Spleen (tissue), 13 donors: ENCODE measurements at places on chromosomes 1 and 21.

DNA sequence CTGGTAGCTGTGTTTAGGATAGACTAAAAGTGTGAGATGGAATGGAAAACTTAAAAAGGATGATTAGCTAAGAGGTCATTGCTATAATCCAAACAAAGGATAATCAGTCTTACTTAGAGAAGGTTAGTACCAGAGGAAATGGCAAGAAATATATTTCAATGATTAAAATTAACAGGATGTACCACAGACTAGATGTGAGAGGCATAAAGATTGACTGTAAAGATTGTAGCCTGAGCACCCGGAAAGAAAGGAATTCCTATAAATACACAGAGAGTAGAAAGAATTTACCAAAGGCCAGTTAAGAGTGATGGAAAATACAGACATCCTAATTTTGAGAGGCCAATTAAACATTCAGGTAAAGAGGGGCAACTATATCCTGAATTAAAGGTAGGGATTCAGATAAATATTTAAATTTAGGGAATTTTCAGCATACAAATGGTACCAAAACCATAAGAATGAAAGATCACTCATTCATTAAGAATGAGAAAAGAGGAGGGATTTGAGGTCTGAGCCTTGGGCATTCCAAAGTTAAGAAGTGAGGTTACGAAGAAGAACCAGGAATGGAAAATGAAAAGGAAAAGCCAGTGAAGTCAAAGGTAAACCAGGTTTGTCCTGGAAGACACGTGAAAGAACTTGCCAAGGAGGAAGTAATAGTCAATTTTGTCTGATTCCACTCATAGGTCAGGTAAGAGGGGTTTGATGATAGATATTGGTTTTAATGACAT lies 46.4 kb upstream of the RGS1 start:
- H3K4me3 ChIP-seq: no peak overlapping the region
- DNase-seq: no peak
- H3K4me1 ChIP-seq: peaks cover 19% of the 10 kb centered on the region
- no peaks in the 10 kb centered on the region for H3K36me3 ChIP-seq
- H3K27me3 ChIP-seq: no peaks in the 10 kb centered on the region
- no peak overlapping the region for H3K27ac ChIP-seq

GRCh38 chr1:11012260-11013159 lies at the start of gene TARDBP:
Gene TARDBP, plus strand, starts transcription at chr1:11012654. Its CDS starts 1,074 bp downstream, at chr1:11013728.
- H3K4me1 ChIP-seq: peaks cover 33% of the 10 kb centered on the region
- no peaks in the 10 kb centered on the region for H3K27me3 ChIP-seq
- H3K4me3 ChIP-seq: peak within 1 kb of the TSS; percentile 96

GRCh38 chr21:44973598-44973997 lies 33.8 kb downstream of the SLX9 start:
- no peak for DNase-seq
- no peaks in the 10 kb centered on the region for H3K27me3 ChIP-seq
- H3K4me3 ChIP-seq: no peak overlapping the region
- no peak overlapping the region for H3K27ac ChIP-seq
- H3K36me3 ChIP-seq: peaks cover 88% of the 10 kb centered on the region
- peaks cover 15% of the 10 kb centered on the region for H3K4me1 ChIP-seq

- H3K36me3 ChIP-seq: no peaks in the 10 kb centered on the region
- DNase-seq: no peak
- peaks cover 71% of the 10 kb centered on the region for H3K4me1 ChIP-seq
- H3K4me3 ChIP-seq: no peak overlapping the region
These were observed 44.3 kb downstream of the S1PR1 start for GRCh38 chr1:101280942-101281654.

- peaks cover 26% of the 10 kb centered on the region for H3K4me1 ChIP-seq
- peak within 1 kb of the TSS; percentile 72 for H3K27ac ChIP-seq
- no peak for DNase-seq
These were observed at the start of gene ASAP3 for GRCh38 chr1:23483321-23484252. Gene ASAP3, minus strand, starts transcription at chr1:23484179. Its CDS starts 46 bp downstream, at chr1:23484133.

DNA sequence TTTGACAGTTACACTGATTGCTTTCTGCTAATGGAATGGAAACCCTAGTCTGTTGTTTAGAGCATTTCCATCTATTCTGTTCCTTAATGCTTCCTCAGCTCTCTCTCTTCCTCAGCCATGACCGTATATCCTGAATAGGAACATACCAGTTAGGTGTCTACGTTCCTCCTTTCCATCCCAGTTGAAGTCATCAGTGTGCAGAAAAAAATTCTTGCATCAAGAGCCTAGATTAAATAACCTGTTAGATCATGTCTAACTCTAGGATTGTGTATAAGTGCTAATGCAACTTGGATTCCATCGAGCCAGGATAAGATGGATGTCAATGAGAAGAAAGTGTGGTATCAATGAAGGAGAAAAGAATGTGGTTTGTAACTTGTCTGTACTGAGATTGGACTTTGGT lies 18.7 kb downstream of the UBAP2L start:
- no peaks in the 10 kb centered on the region for H3K27me3 ChIP-seq
- no peak for DNase-seq
- H3K27ac ChIP-seq: no peak overlapping the region
- peaks cover 97% of the 10 kb centered on the region for H3K36me3 ChIP-seq
- no peaks in the 10 kb centered on the region for H3K4me1 ChIP-seq

GRCh38 chr1:113197719-113198330 lies 124.8 kb downstream of the LRIG2 start:
- H3K36me3 ChIP-seq: no peaks in the 10 kb centered on the region
- no peak for DNase-seq
- H3K27me3 ChIP-seq: no peaks in the 10 kb centered on the region
- no peak overlapping the region for H3K27ac ChIP-seq
- no peak overlapping the region for H3K4me3 ChIP-seq
- no peaks in the 10 kb centered on the region for H3K4me1 ChIP-seq

GRCh38 chr21:32190493-32191144 lies 88.2 kb downstream of the MIS18A start:
- no peaks in the 10 kb centered on the region for H3K27me3 ChIP-seq
- DNase-seq: no peak
- no peak overlapping the region for H3K4me3 ChIP-seq
- H3K36me3 ChIP-seq: no peaks in the 10 kb centered on the region

- H3K4me1 ChIP-seq: peaks cover 48% of the 10 kb centered on the region
- DNase-seq: no peak
- H3K27ac ChIP-seq: no peak overlapping the region
- no peaks in the 10 kb centered on the region for H3K27me3 ChIP-seq
These were observed 60.5 kb downstream of the MAP3K7CL start for GRCh38 chr21:29190923-29191331.

GRCh38 chr1:204418174-204419063 lies 6.8 kb upstream of the PPP1R15B start:
- H3K4me3 ChIP-seq: no peak overlapping the region
- peak overlapping the region; percentile 79 for H3K27ac ChIP-seq
- peaks cover 74% of the 10 kb centered on the region for H3K4me1 ChIP-seq

- H3K27ac ChIP-seq: peak overlapping the region; percentile 71
- H3K27me3 ChIP-seq: no peaks in the 10 kb centered on the region
- H3K36me3 ChIP-seq: no peaks in the 10 kb centered on the region
- peak overlapping the region; percentile 2 for H3K4me3 ChIP-seq
These were observed 2.2 kb downstream of the ANGPTL1 start for GRCh38 chr1:178868706-178869105.

GRCh38 chr1:32303997-32304622 lies 12.2 kb downstream of the HDAC1 start:
- no peaks in the 10 kb centered on the region for H3K27me3 ChIP-seq
- no peak for DNase-seq
- peaks cover 3% of the 10 kb centered on the region for H3K4me1 ChIP-seq

DNA sequence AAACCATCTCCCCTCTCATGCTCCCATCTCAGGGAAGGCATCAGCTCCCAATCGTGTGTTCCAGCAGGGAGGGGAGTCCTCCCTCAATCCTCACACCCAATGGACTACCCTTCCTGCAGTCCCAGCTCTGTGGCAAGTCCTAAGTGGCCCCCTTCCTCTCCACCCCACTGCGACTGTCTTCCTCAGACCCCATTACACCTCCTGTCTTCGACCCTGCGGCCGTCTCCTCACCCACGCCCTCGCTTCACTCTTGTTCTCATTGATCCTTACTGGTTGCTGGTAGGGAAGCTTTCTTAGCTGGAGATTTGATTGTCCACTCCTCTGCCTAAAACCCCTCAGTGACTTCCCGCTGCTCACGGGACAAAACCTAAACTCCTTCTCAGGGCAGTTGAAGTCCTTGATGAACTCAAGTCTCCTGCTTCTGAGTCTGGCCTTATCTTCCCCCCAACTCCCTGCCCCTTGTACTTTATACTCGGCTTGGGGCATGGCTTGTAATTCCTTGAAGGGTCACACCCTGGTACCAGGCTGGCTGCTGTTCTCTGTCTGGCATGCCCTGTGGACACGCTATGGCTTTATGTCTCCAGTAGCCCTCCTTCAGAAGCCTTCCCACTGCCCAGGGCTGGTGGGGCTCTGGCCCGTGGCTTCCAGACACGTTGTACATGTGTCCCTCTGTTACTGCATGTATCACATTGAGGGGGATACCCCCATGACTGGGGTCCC lies 2.3 kb upstream of the EPS8L3 start:
- H3K27ac ChIP-seq: no peak overlapping the region
- peak; percentile 61 for DNase-seq
- no peaks in the 10 kb centered on the region for H3K36me3 ChIP-seq
- H3K4me1 ChIP-seq: peaks cover 21% of the 10 kb centered on the region

- DNase-seq: no peak
- H3K27ac ChIP-seq: no peak overlapping the region
- H3K4me1 ChIP-seq: no peaks in the 10 kb centered on the region
- no peak overlapping the region for H3K4me3 ChIP-seq
- H3K27me3 ChIP-seq: no peaks in the 10 kb centered on the region
These were observed 17.0 kb upstream of the KCNQ4 start for GRCh38 chr1:40766560-40766959.

GRCh38 chr1:190963321-190963720 lies 485.7 kb upstream of the BRINP3 start:
- H3K27me3 ChIP-seq: no peaks in the 10 kb centered on the region
- H3K4me1 ChIP-seq: no peaks in the 10 kb centered on the region
- no peaks in the 10 kb centered on the region for H3K36me3 ChIP-seq

DNA sequence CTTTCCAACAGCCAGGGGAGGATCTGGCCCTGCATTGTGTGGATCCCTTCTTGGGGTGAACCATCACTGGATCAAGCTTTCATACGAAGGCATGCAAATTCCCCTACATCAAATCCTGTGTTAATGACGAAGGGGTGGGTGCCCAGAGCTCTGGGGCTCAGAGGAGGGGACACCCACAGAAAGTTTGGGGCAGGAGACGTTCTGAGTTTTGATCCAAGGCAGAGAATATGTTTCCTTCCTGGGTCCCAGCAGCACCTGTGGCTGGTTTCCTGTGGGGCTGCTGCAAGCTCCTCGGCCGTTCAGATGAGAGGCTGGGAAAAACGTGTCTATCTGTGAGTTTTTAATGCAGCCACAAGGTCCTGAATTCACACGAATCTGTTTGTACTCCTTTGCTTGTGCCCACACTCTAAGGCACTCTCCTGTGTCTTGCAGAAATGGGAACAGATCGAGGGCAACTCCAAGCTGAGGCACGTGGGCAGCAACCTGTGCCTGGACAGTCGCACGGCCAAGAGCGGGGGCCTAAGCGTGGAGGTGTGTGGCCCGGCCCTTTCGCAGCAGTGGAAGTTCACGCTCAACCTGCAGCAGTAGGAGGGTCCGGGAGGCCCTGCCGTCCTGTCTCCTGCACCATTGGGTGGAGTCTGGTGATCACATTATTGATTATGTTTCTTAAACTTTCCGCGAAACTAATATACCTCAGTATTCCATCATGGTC lies 147.1 kb downstream of the PGBD5 start:
- H3K4me3 ChIP-seq: no peak overlapping the region
- peak; percentile 70 for DNase-seq
- H3K36me3 ChIP-seq: peaks cover 66% of the 10 kb centered on the region
- H3K27me3 ChIP-seq: no peaks in the 10 kb centered on the region
- peaks cover 50% of the 10 kb centered on the region for H3K4me1 ChIP-seq
- H3K27ac ChIP-seq: peak overlapping the region; percentile 24

- no peaks in the 10 kb centered on the region for H3K27me3 ChIP-seq
- peak overlapping the region; percentile 33 for H3K27ac ChIP-seq
- no peaks in the 10 kb centered on the region for H3K36me3 ChIP-seq
- H3K4me1 ChIP-seq: peaks cover 38% of the 10 kb centered on the region
- DNase-seq: no peak
These were observed 118.1 kb downstream of the SPSB1 start for GRCh38 chr1:9410737-9411297.

GRCh38 chr1:166165661-166166328 lies 1.0 kb downstream of the FAM78B start:
- peaks cover 9% of the 10 kb centered on the region for H3K27me3 ChIP-seq
- peak; percentile 76 for DNase-seq
- no peak overlapping the region for H3K27ac ChIP-seq
- peaks cover 30% of the 10 kb centered on the region for H3K4me1 ChIP-seq
- peak overlapping the region; percentile 84 for H3K4me3 ChIP-seq

DNA sequence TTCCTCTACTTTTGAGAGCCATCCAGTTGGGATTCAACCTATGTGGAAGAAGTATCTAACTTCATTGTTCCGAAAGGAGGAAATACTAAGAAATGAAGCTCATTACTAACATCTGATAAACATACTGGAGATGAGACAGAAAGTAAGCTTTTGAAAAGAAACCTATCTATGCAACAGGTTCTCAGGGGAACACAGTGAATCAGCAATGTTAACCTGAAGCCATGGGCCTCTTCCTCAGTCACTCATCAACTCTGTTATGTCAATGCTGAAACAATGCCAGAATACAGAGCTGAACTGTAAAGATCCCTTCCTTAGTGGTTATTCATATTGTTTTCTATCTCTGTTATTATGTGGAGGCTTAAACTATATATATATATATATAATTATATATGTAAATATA lies 55.5 kb upstream of the ESRRG start:
- H3K36me3 ChIP-seq: no peaks in the 10 kb centered on the region
- no peak overlapping the region for H3K27ac ChIP-seq
- no peak for DNase-seq
- H3K4me1 ChIP-seq: no peaks in the 10 kb centered on the region
- no peak overlapping the region for H3K4me3 ChIP-seq

GRCh38 chr1:155049651-155050559 lies 1.2 kb upstream of the ADAM15 start:
- H3K36me3 ChIP-seq: peaks cover 5% of the 10 kb centered on the region
- peak overlapping the region; percentile 90 for H3K27ac ChIP-seq
- H3K4me1 ChIP-seq: peaks cover 62% of the 10 kb centered on the region
- H3K4me3 ChIP-seq: peak overlapping the region; percentile 68
- H3K27me3 ChIP-seq: no peaks in the 10 kb centered on the region
- no peak for DNase-seq

GRCh38 chr1:66261364-66261763 lies 272.6 kb upstream of the SGIP1 start:
- H3K4me3 ChIP-seq: no peak overlapping the region
- H3K4me1 ChIP-seq: no peaks in the 10 kb centered on the region
- DNase-seq: no peak

DNA sequence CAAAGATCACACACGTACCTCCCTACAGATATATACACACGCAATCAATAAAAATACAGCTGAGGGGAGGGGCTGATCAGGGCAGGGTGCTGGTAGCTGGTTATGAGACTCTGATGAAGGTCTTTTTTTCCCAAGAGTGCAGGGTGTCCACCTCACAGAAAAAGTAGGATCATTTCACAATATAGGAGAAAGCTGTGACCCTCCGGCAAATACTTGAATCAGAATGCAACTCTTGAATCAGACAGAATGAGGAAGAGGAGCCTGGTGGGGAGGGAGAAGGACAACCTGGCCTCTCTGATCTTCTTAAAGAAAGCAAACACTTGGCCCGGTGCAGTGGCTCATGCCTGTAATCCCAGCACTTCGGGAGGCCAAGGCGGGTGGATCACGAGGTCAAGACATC lies 269.3 kb downstream of the PCP4 start:
- no peak for DNase-seq
- no peaks in the 10 kb centered on the region for H3K27me3 ChIP-seq
- H3K4me1 ChIP-seq: no peaks in the 10 kb centered on the region
- no peak overlapping the region for H3K27ac ChIP-seq
- no peaks in the 10 kb centered on the region for H3K36me3 ChIP-seq
- no peak overlapping the region for H3K4me3 ChIP-seq
